ENCODE measurements at places on chromosomes 6 and 20. TPM values are rescaled to one million over a fixed set of nuclear protein-coding genes. Genes with fewer than 3 reads are reported as not detected.

DNA sequence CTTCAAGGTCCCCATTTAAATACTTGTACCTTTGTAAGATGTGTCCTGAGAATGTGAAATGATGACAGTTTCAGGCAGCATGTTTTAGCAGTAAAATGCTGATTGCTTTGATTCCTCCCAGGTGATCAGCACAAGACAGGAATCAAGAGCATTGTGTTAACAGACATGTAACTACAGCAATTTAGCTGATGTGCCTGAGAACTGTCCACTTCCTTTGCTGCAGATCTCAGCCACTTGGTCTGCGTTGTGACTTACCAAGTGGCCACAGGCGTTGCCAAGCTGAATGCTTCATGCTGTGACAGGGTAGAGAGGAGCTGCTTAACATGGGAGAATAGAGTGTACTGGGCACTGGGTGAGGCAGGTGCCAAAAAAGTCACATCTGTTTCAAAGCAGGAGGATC lies 767.0 kb upstream of the POU3F2 start:
- DNase-seq: no peak

- no peak for DNase-seq
Measured at GRCh38 chr6:56532766-56533551, 109.7 kb downstream of the DST start.

DNA sequence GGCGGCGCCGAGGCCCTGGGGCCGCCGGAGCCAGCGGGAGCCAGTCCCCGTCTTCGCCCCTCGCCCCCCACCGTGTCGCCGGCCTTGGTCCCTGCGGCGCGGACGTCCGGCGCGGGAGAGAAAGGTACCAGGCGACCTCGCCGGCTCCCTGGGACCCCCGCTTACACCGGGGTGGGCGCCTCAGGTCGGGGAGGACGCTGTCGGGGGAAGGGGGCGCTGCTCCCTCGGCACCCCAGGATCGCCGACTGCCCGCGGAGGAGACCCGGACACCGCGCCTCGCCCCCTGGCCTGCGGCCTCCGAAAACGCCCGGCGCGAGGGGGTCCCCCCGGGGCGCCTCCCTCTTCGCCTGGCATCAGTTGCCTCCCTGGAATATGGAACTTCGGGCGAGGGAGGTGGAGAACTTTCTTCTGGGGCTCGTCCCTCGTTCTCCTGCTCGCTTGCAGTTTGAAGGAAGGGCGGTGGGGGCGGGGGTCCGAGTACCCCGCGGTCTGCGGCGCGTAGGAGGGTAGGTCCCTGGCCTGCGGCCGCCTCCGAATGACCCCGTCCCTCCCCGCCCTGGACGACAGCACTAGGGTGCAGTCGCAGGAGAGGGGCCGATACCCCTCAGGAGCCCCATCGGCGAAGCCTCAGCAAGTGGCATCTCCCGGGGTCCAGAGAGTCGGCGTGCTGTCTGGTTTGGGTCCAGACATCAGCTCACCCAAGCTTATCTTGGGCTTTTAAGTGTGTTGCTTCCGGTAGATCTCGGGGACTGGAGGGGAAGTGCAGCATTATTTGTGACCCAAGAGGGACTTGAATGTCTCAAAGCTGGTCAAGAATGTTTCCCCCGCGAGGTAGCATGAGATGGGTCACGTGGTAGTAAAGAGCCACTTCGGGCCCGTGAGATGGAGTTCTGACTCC lies 549 bp downstream of the ANKRD6 start:
- DNase-seq: peak; percentile 20

- DNase-seq: no peak
Measured at GRCh38 chr6:52504782-52505136, 72.1 kb downstream of the TRAM2 start.

DNA sequence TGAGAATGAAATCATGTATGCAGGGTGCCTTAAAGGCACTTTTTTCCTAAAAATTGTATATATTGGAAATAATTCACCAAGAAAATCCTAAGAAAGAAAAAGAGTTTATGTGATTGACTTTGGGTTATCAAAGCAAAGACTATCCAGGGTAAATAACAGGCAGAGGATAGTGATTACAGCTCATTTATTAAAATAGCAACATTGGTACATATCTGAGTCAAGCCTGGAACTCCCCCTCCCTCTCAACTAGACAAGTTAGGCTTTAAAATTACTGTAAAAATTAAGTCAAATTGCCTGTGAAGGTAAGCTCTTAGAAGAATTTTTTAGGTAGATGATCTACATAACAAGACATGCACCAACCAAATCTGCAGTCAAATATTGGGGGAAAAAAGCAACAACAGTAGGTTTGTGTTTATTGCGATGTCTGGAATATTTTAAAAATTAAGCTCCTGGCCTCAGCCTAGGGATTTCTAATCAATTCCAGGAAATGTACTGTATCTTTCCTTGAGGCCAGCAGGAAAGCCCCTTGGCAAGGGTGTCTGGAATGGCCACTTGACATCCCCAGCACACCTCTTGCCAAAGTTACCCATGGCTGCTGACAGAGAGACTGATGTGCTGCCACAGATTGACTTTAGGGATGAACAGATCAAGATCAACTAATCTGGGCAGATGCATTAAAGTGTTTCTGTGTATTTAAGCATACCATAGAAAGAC lies 31.2 kb upstream of the HBS1L start:
- DNase-seq: no peak

DNA sequence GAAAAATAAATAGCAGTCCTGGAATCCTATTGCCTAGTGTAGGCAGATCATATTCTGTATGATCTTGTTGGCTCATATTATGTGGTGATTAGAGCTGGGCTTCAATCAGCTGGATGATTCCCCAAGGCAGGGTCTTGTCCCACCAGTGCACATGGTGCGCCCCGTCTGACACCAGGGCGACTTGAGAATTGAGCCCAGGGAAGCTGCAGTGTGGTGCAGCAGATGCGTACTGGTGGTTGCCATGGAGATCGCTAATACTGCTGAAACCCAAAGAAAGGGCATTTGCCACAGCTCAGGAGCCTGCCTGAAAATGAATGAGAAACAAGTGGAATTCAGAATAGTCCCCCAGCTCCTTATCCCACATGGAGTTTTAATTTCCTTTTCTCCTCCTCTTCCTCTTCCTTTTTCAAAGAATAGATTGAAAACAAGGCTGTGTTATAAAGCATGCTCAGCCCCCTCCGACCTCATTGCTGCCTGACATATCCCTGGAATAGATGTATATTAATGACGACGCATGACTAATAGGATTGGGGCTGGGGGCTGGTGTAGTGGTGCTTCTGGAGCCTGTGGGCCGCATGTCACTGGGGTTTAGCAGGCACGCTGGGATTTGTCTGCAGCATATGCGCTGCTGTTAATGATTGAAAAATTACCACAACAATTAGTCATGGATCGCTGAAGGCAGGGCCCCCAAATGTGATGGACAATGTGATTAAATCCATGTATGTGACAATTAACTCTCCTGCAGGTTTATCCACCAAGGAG lies 210.5 kb downstream of the FARS2 start:
- DNase-seq: no peak

The IL20RA gene
- 6.6 TPM for polyA plus RNA-seq
